ENCODE measurements at places on chromosomes 4 and X.

DNA sequence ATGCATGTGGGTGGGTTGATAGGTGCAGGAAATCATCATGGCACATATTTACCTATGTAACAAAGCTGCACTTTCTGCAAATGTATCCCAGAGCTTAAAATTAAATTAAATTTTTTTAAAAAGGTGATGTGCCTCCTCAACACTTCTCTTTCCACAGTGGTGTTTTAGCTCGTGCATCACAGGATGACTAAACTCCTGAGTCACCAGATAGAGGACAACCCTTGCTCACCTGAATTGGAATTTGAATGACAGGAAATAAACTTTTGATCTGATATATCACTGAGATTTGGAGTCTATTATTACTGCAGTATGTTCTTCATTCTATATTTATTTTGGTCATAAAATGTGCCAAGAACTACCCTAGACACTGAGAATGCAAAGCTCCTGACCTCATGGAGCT lies 185.3 kb downstream of the MAPK10 start:
- DNase-seq: no peak

- DNase-seq: no peak
Observed at GRCh38 chr4:105057370-105058105, 89.1 kb upstream of the TET2 start.

- no peak for DNase-seq
Observed at GRCh38 chr4:2089222-2089621, 30.1 kb downstream of the NAT8L start.

- peak; percentile 19 for DNase-seq
Observed at GRCh38 chrX:1657367-1658070, 42.7 kb downstream of the ASMT start.

- DNase-seq: no peak
Observed at GRCh38 chrX:2954541-2954940, 25.4 kb upstream of the ARSD start.

- no peak for DNase-seq
Observed at GRCh38 chr4:42767669-42768068, 110.8 kb upstream of the ATP8A1 start.

GRCh38 chr4:79827283-79827682 lies 245.7 kb downstream of the ANTXR2 start:
- DNase-seq: no peak

GRCh38 chr4:21790438-21791029 lies 158.0 kb downstream of the KCNIP4 start:
- no peak for DNase-seq

- no peak for DNase-seq
Observed at GRCh38 chrX:1535241-1536041, 1.5 kb downstream of the P2RY8 start.

DNA sequence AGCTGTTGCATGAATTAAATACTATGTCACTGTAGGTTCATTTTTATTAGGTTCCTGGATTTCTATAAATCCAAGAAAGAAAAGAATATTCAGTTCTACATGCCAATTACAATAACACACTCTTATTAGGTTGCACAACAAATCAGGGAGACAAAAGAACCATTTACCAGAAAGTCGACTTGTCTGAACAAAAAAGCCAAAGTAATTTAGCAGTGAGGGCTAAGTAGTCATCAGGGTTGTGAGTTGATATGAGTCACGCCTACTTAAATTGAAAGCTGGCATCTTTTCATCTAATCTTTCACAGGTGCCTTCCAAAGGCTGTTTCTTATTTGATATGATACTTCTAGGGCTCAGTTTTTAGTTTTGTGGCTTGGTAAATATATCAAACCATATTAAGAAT lies 25.4 kb upstream of the GNRHR start:
- DNase-seq: no peak

- peak; percentile 92 for DNase-seq
Observed at GRCh38 chr4:1167244-1167949, 5.0 kb downstream of the SPON2 start.

DNA sequence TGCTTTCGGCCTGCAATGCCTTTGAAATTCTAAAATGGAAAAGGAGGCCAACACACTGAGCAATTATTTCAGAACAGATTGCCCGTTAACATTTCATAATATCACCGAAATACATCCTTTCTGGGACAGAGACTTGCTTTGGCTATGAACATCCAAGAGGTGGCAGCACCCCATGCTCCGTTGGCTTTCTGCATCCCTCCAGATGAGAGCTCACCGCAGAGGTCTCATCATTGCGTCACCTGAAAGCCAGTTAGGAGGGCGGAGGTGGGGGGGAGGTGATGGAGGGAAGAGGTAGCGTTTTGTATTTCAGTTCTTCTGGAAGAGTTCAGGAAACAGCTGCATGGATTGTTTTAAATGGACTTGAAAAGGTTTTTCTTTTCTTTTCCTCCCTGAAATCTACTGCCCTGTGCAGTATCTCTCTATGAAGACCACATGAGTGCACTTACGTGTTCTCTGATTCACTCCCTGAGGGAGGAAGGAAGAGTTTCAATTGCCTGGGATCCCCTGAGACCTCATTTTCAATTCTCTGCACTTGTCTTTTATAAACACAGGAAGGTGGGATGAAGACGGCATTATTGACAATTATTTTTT lies 166.8 kb upstream of the PGRMC2 start:
- DNase-seq: peak; percentile 89

DNA sequence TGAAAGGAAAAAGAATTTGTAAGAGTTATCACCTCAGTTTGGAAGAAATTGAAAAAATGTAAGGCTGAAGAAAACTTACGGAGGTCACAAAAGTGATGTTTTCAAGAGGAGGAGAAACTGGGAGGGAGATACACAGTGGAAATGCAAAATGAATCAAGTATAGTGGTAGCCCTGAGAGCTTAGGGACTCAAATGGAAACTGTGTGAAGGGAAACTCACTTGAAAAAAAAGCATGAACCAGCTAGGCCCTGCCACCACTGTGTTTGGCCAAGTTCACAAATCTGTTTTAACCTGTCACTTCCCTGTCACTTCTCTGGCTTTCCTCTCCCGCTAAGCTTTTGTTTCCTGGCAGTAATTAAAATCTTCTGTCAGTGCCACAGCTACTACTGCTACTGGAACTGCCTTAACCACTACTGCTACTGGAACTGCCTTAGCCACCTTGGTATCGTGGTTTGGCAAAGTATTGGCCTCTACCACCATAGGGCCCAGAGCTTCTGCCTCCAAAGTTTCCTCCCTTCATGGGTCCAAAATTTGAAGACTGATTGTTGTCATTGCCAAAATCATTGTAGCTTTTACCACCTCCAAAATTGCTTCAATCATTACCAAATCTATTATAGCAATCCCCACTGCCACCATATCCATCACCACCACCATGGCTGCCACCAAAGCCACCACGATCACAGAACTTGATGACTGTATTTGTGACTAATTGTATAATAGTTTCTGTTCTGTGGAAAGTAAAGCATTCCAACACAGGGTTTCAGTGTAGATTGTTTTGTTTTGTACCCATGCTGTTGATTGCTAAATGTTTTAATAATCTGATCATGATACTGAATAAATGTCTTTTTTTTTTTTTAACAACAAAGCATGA lies 41.5 kb downstream of the SMARCA5 start:
- DNase-seq: no peak

GRCh38 chr4:52993771-52994170 lies 131.7 kb downstream of the RASL11B start:
- DNase-seq: peak; percentile 40

- peak; percentile 55 for DNase-seq
Observed at GRCh38 chr4:130563185-130563888, 1467.4 kb downstream of the C4orf33 start.

- DNase-seq: no peak
Observed at GRCh38 chr4:141705048-141705746, 68.8 kb downstream of the IL15 start.

GRCh38 chr4:83552083-83552482 lies 16.2 kb downstream of the GPAT3 start:
- DNase-seq: no peak

- peak; percentile 42 for DNase-seq
Observed at GRCh38 chrX:15404401-15405096, 20.3 kb upstream of the VEGFD start.

GRCh38 chr4:5629542-5629941 lies 78.8 kb downstream of the EVC2 start:
- DNase-seq: no peak

- no peak for DNase-seq
Observed at GRCh38 chrX:141469469-141469868, 115.1 kb downstream of the SPANXA1 start.

DNA sequence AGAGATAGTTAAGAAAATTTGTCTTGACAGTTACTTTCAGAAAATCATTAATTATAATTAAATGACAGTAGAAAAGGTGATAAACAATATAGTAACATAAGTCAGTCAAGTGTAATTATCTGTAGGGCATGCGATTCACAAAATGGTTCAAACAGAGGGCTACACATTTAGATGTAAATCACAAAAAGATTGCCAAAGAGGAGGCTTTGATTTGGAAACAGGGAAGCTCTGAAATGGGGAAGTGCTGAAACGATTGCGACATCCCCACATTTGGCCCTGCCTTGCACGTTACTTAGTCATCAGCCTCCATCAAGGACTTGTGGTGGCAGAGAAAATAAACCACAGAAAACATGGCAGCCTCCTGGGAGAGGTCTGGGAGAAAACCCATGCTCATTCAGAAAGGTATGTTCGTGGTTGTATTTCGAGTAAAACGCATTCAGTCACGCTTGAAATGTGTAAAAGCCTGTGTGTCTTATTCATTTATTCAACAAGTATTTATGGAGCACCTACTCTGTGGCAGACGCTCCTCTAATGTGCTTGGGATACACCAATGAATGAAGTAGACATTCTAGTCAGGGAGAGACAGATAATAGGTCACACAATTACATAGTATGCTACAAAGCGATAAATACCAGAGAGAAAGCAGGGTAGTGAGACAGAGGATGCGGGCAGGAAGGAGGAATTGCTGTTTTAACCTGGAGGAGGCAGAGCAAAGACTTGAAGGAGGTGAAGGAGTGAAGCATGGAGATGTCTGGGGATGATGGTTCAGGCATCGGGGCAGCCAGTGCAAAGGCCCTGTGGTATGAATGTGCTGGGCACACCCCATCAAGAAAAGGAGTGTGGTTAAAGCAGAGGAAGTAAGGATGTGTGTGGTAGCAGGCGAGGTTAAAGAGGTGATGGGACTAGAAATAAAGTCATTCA lies 7.8 kb downstream of the RBM47 start:
- DNase-seq: peak; percentile 82

DNA sequence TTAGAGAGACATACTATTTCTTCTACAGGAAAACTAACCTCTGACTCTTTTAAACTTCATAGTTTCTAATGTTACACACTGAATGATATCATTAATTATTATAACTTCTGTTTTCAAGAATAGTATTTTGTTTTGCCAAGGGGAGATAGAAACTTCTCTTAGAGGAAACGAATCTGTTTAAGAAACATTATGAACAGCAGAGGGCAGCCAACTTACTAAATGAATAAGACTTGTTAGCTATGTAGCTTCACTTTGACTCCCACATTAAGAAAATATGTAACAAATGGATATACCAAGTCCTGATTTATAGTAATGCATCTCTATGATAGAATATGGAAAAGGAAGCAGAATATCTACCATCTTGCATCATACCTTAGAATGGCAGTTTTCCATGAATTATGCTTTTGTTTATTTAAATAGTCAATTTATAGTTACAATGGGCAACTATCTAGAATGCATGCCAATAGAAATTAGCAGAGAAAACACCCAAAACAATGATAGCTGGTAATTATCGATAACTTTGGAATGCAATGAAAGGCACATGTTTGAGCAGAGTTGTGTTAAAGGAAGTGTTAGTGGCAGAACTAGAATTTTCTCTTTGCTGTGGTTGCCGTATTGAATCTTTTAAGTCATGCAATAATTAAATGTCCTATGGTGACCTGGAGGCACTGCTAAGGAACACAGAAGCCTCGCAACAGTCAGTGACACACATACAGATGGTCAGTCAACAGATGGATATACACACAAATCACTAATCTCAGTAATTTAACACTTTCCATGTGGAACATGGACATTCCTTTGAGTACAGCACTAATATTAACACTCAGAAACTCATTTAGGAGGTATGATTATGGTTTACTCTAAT lies 105.7 kb upstream of the PDLIM3 start:
- DNase-seq: no peak

DNA sequence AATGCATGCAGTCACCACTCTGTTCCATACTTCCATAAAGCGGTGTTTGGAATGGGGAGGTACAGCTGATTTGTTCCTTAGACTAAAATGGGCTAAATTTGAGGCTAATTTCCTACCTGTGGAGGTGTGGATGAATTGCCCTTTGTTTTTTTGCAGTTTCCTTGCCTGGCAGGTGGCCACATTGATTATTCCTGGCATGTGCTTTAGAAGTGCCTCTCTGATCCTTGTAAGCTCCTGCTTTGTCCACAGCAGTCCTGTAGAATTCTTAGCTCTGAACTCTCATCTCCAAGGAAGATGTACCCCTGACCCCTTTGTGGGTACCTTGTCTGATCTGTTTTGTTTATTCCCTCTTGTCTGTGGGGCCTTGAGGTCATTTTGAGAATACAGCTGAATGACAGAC lies 136.8 kb downstream of the ADGRL3 start:
- no peak for DNase-seq

DNA sequence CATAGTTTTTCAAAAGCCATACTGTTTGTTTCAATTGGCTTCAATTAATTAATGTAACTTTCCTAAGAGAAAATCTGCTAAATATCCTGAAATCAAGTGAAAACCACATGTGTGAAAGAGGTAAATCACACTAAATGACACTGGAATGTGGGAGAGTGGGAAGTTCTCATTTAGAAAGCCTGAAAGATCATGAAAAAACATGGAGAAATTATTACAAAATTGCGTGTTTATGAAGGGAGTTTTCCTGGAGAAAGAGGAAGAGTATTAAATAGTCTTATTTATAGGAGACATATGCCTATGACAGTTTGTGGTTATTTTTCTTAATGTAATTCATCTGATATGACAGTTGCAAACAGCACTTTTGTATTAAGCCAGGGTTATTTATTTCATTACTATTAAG lies 183.7 kb downstream of the DKK2 start:
- no peak for DNase-seq

GRCh38 chr4:135718019-135718418 lies 1516.4 kb upstream of the PABPC4L start:
- no peak for DNase-seq

- no peak for DNase-seq
Observed at GRCh38 chr4:25881193-25881592, 18.4 kb upstream of the SEL1L3 start.

GRCh38 chr4:85870298-85871083 lies 395.5 kb downstream of the ARHGAP24 start:
- DNase-seq: no peak

- no peak for DNase-seq
Observed at GRCh38 chr4:6926081-6926480, 16.5 kb downstream of the TBC1D14 start.

Measured in right cardiac atrium (tissue), 5 donors.